ENCODE measurements at places on chromosomes 6 and 20.
A peak's percentile ranks its signal among the peaks of the same experiment; 100 is the strongest.

DNA sequence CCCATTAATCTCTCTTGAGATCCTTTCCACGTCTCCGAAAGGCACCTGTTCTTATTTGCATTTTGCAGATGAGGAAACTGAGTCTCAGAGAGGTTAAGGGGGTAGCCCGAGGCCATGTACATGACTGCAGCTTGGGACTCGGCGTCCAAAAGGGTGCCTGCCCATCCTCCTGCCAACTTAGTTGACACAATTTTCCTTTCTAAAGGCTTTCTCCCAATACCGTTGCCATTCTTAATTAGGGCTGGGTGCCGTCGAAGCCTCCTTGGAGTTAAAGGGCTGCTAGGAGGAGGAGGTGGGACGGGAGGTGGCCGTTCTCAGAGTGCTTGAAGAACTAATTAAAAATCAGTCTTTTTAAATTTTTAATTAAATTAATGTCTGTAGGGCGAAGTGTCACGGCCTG lies 546 bp upstream of the PSMG4 start:
- H3K27me3 ChIP-seq: peaks cover 8% of the 10 kb centered on the region
- H3K4me1 ChIP-seq: peaks cover 12% of the 10 kb centered on the region
- H3K27ac ChIP-seq: peak overlapping the region; percentile 17
- DNase-seq: no peak
- peaks cover 17% of the 10 kb centered on the region for H3K36me3 ChIP-seq

DNA sequence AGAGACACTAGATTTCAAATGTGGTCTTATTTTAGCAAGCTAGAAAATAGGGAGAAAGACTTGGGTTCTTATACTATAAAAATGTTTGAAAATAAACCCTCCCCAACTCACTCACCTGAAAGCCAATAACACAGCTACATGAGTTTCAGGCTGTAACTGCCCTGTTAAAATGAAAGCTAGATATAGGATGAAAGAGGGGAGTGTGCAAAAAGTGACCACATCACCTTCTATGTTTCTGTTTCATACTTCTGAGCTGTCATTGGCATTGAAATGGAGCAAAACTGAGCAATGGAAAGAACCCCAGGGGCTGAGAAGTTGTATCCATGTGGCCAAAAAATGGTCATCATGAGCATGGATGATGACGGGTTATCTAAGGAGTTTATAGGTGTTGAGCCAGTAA lies 148.1 kb upstream of the TENT5A start:
- no peak for DNase-seq
- no peak overlapping the region for H3K4me3 ChIP-seq
- peaks cover 5% of the 10 kb centered on the region for H3K36me3 ChIP-seq

GRCh38 chr6:20223141-20223540 lies 10.9 kb upstream of the MBOAT1 start:
- H3K4me1 ChIP-seq: no peaks in the 10 kb centered on the region
- no peaks in the 10 kb centered on the region for H3K27me3 ChIP-seq
- H3K36me3 ChIP-seq: no peaks in the 10 kb centered on the region
- no peak overlapping the region for H3K27ac ChIP-seq
- DNase-seq: no peak

DNA sequence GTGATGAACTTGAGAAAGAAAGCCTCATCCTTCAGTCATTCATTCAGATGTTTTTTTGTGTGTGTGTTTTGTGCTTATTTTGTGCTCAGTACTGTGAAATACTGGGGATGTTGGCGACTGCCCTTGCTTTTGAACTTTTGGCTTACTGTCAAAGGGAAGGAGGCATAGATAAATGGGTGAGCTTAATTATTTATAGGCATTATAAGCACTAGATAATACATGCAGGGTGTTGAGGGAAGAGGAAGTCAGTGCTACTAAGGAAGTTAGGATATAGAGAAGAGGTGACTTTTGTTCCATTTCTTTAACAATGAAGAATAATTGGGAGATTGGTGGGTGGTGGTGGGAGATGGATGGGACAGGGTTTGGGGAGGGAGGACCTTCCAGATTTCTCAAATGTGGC lies 23.6 kb downstream of the XRN2 start:
- H3K4me3 ChIP-seq: no peak overlapping the region
- peaks cover 9% of the 10 kb centered on the region for H3K4me1 ChIP-seq
- no peak for DNase-seq
- peaks cover 4% of the 10 kb centered on the region for H3K27me3 ChIP-seq
- H3K27ac ChIP-seq: peak overlapping the region; percentile 0

GRCh38 chr6:154341336-154341735 lies 15.3 kb downstream of the IPCEF1 start:
- no peak overlapping the region for H3K27ac ChIP-seq
- DNase-seq: no peak
- no peaks in the 10 kb centered on the region for H3K27me3 ChIP-seq
- no peak overlapping the region for H3K4me3 ChIP-seq
- peaks cover 3% of the 10 kb centered on the region for H3K4me1 ChIP-seq

DNA sequence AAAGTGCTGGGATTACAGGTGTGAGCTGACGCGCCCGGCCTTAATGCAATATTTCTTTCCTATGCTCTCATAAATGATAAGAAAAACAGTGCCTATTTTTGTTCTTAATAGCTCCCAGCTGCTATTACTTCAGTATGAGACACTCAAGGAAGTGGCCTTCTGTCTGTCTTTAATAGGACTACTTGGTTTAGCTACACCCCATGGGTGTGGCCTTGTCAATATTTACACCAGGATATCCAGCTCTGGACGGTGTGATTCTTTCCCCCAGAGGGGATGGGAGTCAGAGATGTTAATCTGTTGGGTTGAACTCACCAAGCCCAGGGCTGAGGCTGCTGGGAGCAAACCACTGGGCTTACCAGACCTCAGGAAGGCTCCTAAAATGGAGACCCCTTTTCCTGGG lies 134.2 kb downstream of the CEP57L1 start:
- H3K27me3 ChIP-seq: no peaks in the 10 kb centered on the region
- no peak for DNase-seq
- H3K27ac ChIP-seq: no peak overlapping the region
- H3K36me3 ChIP-seq: no peaks in the 10 kb centered on the region
- H3K4me3 ChIP-seq: no peak overlapping the region
- H3K4me1 ChIP-seq: no peaks in the 10 kb centered on the region

DNA sequence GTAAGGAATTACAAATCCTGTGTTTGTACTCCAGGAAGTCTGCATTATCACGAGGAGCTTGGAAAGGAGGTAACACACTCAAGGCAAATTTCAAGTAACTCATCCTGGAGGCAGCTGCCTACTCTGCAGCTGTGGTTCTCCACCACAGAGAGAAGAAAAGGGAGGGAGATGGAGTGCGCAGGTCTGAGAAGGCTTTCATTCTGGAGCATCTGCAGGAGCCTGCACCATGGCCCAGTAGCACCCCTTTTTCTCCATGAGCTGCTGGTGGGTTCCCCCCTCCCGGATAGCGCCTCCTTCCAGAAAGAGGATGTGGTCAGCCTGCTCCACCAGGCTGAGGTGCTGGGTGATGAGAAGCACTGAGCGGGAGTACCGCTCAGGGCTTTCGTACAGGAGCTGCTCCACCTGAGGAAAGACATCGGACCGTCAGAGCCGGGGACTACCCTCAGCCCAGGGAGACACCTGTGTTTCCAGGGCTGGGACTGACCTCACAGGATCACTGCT lies 1.6 kb upstream of the PSMB8 start:
- H3K36me3 ChIP-seq: peaks cover 2% of the 10 kb centered on the region
- H3K4me3 ChIP-seq: peak overlapping the region; percentile 94
- no peak overlapping the region for H3K27ac ChIP-seq
- H3K27me3 ChIP-seq: peaks cover 18% of the 10 kb centered on the region

All from glutamatergic neuron (in vitro differentiated cells).